ENCODE measurements at places on chromosomes 12 and 14. TPM values are rescaled to one million over a fixed set of nuclear protein-coding genes. Genes with fewer than 3 reads are reported as not detected.

Gene DBX2
- not detected for total RNA-seq

DNA sequence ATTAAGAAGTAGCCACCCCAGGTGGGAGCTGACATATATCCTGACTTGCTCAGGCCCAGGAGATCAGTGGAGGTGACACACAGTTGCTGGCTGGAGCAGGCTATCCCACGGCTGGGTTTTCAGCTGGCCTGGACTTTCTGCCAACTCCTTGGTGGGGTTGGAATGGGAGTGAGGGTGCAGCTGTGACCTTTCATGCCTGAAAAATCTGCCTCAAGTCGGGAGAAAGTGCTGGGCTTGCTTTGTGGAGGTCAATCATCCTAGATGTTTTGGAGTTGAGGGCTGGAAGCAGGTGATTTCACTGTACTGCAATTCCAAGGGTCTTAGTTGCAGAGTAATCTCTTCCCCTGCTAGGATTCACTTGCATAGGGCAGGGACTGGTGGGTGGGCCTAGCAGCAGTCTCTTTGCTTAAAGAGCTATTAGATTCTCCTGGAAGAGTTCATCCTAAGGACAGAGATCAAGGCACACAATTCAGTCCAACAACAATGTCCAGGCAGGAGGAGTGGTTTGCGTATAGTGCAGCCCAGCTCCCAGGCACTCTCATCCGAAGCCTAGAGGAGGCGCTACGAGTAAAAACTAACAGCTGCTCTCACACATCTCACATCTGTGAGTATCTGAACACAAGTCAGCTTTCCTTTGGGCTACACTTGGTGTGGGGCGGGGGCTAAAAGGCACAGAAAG is 98.1 kb downstream of the GAS2L3 start:
- H3K4me1 ChIP-seq, result no peaks in the 10 kb centered on the region
- no peaks in the 10 kb centered on the region for H3K27me3 ChIP-seq
- H3K36me3 ChIP-seq, result no peaks in the 10 kb centered on the region
- H3K27ac ChIP-seq, result no peak overlapping the region

- no peak overlapping the region for H3K27ac ChIP-seq
- no peaks in the 10 kb centered on the region for H3K36me3 ChIP-seq
- H3K4me3 ChIP-seq, result no peak overlapping the region
- no peaks in the 10 kb centered on the region for H3K27me3 ChIP-seq
Observed at GRCh38 chr12:61397668-61398067, 862.5 kb upstream of the USP15 start.

- H3K27ac ChIP-seq, result no peak overlapping the region
- DNase-seq, result no peak
- H3K4me3 ChIP-seq, result no peak overlapping the region
Observed at GRCh38 chr12:49348781-49349180, 2.1 kb downstream of the DNAJC22 start.

Gene KRT6A
- 18,305 TPM for total RNA-seq

DNA sequence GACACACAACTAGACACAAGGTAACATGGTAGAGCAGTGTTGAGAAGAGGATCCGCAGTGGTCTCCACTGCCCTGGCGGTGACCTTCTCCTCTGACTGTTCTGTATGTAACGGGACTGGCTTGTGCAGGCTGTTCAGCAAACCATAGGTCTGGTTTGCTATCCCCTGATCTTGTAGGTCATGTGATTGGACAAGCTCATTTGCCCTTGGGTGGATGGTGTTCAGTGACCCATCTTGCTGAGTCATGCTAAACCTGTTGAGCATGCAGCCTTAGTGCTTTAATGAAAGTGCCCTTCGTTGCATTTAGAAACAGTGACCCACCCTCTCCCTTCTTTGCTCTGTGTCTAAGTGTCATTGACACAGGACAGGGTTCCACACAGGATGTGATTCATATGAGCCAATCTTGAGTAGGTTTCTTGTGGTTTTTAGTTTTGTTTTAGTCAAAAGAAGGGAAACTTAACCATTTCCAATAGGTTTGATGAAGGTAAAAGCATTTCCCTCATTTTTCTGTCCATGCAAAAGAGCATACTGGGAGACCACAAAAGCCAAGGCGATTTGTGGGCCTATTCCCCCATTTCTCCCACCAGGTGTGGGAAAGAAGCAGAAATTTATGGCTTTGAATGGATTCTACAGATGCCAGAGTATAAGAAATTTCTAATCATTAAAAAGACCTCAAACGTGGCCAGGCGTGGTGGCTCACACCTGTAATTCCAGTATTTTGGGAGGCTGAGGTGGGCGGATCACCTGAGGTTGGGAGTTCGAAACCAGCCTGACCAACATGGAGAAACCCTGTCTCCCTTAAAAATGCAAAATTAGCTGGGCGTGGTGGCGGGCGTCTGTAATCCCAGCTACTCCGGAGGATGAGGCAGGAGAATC is 32.6 kb upstream of the HIF1A start:
- H3K27ac ChIP-seq, result peak overlapping the region; percentile 77
- no peak for DNase-seq
- H3K36me3 ChIP-seq, result no peaks in the 10 kb centered on the region
- H3K4me3 ChIP-seq, result no peak overlapping the region
- peaks cover 57% of the 10 kb centered on the region for H3K4me1 ChIP-seq

Gene RALGAPA1
- total RNA-seq, result 22.5 TPM

- no peak overlapping the region for H3K4me3 ChIP-seq
- H3K4me1 ChIP-seq, result peaks cover 5% of the 10 kb centered on the region
- peaks cover 59% of the 10 kb centered on the region for H3K36me3 ChIP-seq
- DNase-seq, result no peak
- no peaks in the 10 kb centered on the region for H3K27me3 ChIP-seq
Observed at GRCh38 chr12:40253936-40254335, 29.1 kb downstream of the LRRK2 start.

Gene FOXN4
- not detected for total RNA-seq

DNA sequence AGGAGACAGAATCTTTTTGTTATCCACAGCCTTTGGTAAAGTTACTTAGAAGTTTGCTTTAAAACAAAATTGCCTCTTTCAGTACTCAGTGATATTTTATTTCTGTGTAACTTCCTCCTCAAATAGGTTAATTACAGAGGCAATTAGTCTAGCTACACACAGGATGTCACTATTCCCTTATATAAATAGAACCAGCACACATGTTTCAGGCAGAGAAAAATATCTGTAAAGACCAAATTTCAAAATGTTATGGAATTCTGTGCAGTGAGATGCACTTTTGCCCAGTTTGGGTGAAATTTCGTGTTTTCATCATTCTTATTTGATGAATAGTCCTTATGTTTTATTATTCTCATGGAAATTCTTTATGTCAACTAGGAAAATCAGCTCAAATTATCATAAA is 410.6 kb upstream of the SOX5 start:
- no peaks in the 10 kb centered on the region for H3K36me3 ChIP-seq
- H3K4me3 ChIP-seq, result no peak overlapping the region
- H3K27ac ChIP-seq, result no peak overlapping the region
- DNase-seq, result no peak
- peaks cover 5% of the 10 kb centered on the region for H3K4me1 ChIP-seq

GRCh38 chr12:89783359-89784060 is 74.9 kb upstream of the ATP2B1 start:
- no peak for DNase-seq
- H3K4me1 ChIP-seq, result peaks cover 10% of the 10 kb centered on the region
- no peak overlapping the region for H3K4me3 ChIP-seq
- H3K27ac ChIP-seq, result no peak overlapping the region
- no peaks in the 10 kb centered on the region for H3K27me3 ChIP-seq

DNA sequence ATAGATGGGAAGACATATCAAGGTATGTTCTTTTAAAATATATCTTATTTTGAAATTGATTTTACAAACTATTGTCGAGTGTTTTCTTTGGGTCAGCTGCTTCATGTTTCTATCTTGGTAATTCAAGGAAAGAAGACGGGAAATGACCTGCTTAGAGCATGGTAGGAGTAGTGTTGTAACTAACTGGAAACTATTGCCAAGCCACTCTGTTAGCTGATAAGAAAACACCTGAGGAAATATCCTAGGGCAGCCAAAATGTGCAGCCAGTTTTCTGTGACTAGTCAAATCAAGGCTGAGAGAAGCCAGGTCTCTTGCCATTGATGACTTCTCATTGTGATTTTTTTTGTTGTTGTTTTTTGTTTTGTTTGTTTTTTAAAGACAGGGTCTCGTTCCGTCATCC is 30.2 kb downstream of the METAP2 start:
- DNase-seq, result no peak
- H3K27me3 ChIP-seq, result no peaks in the 10 kb centered on the region
- H3K4me3 ChIP-seq, result no peak overlapping the region
- no peaks in the 10 kb centered on the region for H3K4me1 ChIP-seq

DNA sequence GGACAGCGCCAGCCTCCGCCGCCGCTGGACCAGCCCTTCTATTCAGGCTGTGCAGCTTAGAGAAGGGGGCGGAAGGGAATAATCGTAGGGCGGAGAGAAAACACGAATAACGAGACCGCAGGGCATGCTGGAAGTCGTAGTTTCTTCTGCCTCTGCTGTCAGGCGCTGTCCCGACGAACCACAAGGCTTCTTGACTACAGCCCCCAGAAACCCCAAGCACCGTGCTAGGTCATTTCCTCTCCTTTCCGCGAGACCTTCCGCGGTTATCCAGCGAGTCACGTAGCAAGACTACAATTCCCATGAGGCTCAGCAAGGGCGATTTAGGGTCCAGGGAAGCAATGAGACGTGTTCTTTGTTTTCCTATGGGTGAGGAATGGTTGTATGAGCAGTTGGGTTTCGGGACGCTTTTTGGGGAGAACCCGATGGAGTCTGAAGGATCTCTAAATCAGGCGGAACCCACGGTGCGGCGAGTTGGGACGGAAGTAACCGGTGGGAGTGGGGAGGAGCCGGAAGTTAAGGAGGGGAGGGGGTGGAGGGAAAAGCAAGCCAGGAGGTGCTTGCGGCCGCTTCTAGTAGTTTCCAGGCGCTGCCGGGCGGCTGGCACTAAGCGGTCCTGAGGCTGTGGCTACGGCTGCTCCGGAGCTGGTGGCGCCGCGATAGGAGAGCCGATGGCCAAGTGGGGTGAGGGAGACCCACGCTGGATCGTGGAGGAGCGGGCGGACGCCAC is at the start of the genes AHSA1 and VIPAS39:
AHSA1 (plus strand) TSS at position 572 of the 727 bp plus-strand sequence; CDS start at position 669, 97 bp downstream.
VIPAS39 (minus strand) TSS at position 80 of the 727 bp plus-strand sequence. CDS start 3,499 bp downstream, outside the sequence.
- DNase-seq, result peak; percentile 92
- peak within 1 kb of the TSS; percentile 95 for H3K27ac ChIP-seq
- H3K4me1 ChIP-seq, result peaks cover 38% of the 10 kb centered on the region
- H3K36me3 ChIP-seq, result peaks cover 16% of the 10 kb centered on the region
- H3K27me3 ChIP-seq, result no peaks in the 10 kb centered on the region

DNA sequence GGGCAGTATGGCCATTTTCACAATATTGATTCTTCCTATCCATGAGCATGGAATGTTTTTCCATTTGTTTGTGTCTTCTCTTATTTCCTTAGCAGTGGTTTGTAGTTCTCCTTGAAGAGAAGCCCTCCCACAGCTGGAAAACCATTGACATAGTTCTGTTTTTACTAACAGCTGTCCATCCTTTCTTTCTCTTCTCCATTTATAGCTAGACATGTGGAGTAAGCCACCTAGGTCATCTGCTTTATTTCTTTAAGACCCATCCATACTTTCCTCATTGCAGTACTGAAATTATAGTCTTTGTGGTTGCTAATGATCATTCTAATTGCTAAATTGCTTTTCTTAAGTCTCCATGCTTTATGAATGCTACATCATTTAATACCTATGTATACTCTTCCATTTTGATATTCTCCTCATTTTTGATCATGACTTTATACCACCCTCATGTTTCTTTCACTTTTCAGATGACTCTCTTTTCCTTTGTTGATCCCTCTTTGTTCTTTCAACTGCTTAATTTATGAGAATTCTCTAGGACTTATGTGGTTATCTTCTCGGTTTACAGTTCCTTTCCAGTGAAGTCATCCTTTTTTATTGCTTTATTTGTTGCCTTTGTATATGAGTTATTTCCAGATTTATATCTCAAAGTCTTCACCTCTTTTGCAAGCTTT is 114.2 kb downstream of the PCNX1 start:
- H3K4me3 ChIP-seq, result no peak overlapping the region
- no peak overlapping the region for H3K27ac ChIP-seq
- no peak for DNase-seq
- no peaks in the 10 kb centered on the region for H3K27me3 ChIP-seq

DNA sequence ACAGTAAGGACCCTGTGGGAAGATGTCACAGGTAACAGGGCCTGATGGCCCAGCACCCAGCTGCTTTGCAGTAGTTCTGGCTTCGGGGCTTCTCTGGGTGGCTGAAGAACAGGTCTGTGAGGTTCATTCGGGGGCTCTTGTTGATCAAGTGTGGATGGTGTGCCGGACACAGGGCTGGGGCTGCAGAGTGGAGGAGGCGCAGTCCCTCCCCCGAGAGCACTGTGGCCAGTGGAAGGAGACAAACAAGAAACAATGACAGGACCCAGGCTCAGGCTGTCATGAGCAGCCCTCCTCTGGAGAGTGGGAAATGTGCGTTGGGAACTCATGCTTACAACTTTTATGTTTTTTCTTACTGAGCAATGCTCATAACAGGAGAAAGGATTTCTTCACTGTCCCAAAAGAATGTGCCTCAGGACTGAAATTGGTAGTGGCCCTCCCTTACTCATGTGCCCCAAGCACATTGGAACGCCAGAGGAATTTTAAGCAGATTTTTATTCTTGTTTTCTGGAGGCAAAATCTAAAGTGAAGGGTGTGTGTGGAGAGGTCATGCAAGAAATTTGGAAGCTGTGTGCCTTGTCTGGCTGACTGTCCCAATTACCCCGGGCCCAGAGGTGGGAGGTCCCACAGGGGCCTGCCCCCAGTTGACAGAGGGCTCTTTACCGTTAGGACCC is 233.8 kb downstream of the CACNA1C start:
- no peak overlapping the region for H3K4me3 ChIP-seq
- H3K4me1 ChIP-seq, result peaks cover 28% of the 10 kb centered on the region
- no peaks in the 10 kb centered on the region for H3K36me3 ChIP-seq

- H3K27ac ChIP-seq, result no peak overlapping the region
- no peaks in the 10 kb centered on the region for H3K36me3 ChIP-seq
- H3K4me3 ChIP-seq, result no peak overlapping the region
- no peaks in the 10 kb centered on the region for H3K4me1 ChIP-seq
Observed at GRCh38 chr12:63521706-63522105, 146.6 kb downstream of the DPY19L2 start.

DNA sequence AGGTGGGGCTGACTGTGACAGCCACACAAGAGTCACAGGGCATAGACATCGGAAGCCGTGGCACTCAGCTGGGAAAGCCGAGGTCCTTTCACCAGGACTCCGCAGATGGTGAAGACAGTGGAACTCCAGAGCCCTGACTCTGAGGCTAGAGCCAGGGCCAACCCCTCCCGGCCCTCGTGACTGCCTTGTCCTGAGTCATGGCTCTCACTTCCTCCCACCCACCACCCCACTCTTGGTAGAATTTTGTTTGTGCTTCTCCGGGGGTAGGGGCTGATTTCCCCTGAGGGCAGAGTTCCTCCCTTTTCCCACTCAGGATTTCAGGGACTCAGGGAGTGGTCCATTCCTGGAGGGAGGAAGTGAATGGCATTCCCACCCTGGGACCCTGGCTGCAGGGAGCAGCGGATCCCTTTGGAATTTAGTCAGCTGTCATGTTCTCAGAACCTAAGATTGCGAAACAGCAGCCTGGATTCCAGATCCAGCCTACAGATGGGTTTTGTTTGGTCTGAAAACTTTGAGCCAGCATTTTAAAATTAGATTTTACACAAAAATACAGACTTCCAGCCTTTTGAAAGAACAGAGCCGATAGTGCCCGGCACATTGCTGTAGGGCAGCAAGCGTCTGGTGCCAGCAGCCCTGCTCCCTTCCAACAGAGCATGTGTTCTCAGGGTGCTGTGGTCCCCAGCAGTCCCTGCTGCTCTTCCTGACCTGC is 50.7 kb downstream of the TPCN1 start:
- peaks cover 26% of the 10 kb centered on the region for H3K4me1 ChIP-seq
- no peak for DNase-seq
- H3K27ac ChIP-seq, result peak overlapping the region; percentile 85
- H3K36me3 ChIP-seq, result peaks cover 9% of the 10 kb centered on the region
